Activated naive CD4-positive, alpha-beta T cell (primary cell): ENCODE measurements at places on chromosomes 11 and 22.

- DNase-seq = no peak
Measured at GRCh38 chr11:131840545-131840944, 470.1 kb downstream of the NTM start.

GRCh38 chr11:86515297-86516094 is 140.8 kb downstream of the CCDC81 start:
- DNase-seq = no peak

- DNase-seq = no peak
Measured at GRCh38 chr11:23976841-23977271, 520.0 kb upstream of the LUZP2 start.

DNA sequence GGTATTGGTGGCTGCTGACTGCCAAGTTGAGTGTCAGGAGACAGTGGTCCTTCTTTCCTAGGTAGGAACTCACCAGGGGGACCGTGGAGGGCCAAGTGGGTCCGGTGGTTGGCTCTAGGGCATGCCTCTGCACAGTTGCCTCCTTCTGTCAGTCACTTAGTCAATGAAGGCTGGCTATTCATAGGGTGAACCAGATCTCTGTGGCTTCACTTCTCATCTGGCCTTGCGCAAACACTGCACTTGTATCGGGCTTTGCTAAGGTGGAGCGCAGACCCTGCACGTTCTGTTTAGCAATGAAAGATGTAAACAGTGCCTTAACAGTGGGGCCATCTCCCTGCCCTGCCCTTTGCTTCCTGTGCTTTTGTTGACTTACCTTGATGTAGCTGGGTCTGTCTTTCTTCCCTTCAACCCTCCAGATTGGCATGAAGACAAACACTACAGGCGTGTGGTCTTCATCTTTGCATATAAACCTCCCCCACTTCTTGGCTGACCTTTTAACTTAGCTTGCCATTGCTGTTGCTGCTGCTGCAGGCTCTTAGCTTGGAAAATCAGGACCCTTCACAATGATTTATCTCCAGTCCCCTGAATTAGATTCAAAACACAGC is 6.7 kb upstream of the SORL1-AS1 start:
- no peak for DNase-seq

DNA sequence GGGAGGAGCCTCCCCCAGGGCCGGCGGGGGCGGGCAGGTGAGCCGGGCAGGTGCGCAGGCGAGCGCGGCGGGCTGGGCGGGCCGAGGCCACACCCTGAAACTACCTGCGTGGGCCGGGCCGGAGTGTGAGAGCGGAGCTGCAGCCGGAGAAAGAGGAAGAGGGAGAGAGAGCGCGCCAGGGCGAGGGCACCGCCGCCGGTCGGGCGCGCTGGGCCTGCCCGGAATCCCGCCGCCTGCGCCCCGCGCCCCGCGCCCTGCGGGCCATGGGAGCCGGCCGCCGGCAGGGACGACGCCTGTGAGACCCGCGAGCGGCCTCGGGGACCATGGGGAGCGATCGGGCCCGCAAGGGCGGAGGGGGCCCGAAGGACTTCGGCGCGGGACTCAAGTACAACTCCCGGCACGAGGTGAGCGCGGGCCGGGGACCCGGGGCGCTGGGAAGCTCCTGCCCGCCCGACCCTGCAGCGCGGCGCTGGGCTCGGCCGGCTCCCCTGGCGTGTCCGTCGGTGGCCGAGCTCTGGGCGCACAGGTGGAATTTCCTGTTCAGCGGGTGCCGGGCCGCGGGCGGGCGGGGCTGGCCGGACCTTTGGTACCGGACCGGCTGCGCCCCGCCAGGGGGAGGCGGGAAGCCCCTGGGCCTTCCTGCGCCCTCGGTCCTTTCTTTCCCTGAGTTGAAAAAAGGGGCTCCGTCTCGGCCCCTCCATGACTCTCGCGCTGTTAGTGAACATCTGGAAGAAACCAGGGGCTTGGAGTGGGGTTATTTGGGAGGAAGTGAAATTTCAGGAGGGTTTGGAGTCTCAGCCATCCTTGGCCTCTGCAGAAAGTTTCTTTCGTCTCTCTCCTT is at the start of gene ST14:
TSS of gene ST14 (plus strand) at position 126 of the 841 bp plus-strand sequence. CDS start at position 324, 198 bp downstream.
- no peak for DNase-seq

DNA sequence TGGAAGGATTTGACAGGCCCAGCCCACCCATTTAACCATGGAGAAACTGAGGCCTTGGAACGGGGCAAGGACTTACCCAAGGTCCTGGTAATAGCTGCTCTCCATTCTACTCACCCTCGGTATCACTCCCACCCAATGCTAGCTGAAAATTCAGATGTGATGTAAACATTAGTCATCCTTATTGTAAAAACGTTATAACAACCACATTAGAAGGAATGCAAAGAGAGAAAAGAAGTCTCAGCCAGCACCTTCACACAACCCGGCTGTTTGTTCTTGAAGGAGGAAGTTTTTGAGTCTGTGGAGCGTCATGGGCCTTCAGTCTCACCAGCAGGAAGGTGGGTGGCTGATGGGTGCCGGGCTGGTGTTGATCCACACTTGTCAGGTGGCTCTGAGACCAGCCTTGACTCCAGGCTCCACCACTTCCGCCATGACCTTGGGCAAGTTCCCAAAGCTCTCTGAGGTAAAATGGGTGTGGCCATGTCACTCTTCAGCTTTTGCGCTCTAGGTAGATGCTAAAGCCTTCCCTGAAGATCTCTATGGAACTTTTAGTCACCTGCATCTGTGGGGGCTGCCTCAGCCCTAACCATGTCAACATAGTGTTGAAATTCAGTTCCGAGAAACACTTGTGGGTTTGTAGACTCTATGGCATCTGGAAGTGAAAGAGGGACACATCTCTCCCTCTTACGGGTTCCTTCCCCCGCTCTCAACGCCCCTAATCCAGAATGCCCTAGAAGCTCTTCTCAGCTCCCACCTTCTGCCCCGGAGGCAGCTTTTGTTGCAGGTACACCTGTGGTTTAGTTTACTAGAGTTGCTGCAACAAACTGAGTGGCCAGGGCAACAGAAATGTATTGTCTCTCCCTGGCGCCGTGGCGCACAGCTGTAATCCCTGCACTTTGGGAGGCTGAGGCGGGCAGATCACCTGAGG is 14.8 kb downstream of the CD6 start:
- peak; percentile 66 for DNase-seq

DNA sequence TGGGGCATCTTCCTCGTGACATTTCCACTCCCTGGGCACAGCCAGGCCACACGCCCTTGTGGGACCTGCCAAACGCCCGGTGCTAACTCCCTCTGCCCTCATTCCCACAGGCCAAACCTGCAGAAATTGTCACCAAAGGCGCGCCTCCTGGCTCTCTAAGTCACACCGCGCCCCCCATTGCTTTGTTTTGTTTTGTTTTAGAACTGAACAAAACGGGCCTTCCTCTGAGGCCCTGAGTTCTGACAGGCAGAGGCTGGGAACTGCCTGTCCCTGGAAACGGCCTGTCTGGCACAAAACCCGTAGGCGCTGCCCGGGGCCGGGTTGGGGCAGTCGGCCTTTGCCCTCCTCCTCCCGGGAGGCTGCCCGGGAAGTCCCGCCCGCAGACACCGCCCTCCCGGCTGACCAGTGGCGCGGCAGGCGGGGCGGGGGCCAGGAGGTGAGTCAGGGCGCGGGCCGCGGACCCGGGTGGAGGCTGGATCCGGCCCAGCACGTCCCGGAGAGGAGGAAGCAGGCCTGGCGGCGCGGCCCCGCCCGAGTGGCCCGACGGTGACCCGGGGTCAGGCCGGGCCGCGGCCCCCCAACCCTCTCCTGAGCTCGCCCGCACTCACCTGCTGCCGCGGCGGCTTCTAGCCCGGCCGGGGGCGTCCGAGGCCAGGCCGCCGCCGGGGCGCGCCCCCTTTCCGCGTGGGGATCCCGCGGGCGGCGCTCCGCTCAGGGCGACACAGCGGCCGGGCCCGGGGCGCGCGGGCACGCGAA is 465 bp downstream of the SUN2 start:
- DNase-seq = peak; percentile 35

GRCh38 chr22:23760056-23760455 is 2.7 kb upstream of the C22orf15 start:
- DNase-seq = no peak

DNA sequence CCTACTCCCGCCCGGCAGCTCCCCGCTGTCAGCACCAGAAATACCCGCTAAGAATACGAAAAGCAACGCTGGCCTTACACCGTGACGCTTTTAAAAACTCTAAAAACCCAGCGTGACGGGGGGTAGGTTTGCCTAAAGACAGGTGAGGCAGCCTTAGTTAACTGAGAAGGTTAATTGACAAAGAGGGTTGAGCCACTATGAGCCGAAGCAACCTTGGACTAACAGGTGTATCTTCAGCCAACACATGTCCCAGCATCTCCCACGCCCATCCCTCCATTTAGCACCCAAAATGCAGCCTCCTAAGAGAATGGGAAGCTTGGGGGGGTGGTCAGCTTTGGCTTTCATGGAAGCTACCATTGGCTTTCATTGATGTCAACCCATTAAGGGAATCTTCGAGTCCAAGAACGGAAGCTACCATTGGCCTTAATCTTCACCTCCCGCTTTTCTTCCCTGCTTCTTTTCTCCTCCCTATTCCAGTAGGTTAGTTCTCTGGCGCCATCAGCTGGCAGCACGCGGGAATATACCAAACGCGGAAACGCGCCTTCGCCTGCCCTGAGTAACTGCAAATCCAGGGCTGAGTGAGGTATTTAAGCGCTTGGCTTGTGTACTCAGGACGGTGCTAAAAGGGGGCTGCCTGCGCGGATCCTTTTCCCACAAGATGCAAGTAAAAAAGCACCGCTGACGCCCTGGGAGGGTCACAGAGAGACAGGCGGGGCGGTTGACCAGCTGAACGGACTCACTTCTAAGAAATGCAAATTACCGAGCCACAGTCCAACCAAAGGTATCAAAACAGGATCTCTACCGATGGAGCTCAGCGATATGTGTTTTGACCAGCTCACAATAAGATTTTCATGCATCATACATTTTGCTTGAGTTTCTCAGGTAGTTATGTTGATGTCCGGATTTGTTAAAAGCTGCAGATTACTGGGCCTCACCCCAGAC is 38.5 kb upstream of the GLYATL1 start:
- no peak for DNase-seq

- no peak for DNase-seq
Measured at GRCh38 chr22:27699383-27700019, 102.1 kb downstream of the MN1 start.

- no peak for DNase-seq
Measured at GRCh38 chr22:20786536-20786979, 12.6 kb downstream of the SERPIND1 start.

- no peak for DNase-seq
Measured at GRCh38 chr22:25824828-25825423, 82.9 kb downstream of the MYO18B start.

DNA sequence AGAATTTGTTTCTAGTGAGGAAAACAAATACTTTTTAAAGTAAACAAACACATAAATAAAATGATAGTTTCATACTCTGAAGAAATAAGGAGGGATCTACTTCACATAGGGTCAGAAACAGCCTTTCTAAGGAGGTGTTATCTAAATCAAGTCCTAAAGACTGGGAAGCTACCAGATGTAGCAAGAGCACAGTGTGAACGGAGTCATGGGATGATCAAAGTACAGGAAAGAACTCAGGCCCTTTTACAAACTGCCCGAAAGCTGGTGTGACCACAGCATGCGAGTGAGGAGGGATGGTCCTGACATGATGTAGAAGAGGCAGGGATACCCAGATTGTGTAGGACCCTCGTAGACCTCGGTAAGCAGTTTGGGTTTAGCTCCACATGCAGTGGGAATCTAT is 102.8 kb downstream of the ARHGAP32 start:
- no peak for DNase-seq

GRCh38 chr22:44473166-44473565 is 24.9 kb downstream of the RTL6 start:
- DNase-seq = no peak
